ENCODE measurements at places on chromosomes 2 and 18.

DNA sequence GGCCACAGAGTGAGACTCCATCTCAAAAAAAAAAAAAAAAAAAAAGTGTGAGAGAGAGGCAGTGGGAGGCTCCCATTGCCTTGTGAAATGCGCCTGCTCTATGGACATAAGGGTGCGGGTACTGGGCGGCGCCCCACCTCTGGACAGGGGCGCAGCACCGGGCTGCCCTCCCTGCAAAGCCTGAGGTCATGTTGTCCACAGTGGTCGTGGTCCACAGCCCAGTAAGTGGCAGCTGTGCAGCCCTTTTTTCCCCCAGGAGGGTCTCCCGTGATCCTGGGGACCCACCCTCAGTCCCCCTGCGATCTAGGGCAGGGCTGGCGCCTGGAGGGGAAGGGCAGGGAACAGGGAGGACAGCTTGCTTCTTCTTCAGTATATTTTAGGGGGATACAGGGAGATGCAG, 37.8 kb downstream of the LPIN1 start:
- DNase-seq: no peak

GRCh38 chr2:48459466-48459865, 70.5 kb upstream of the STON1 start:
- DNase-seq: no peak

DNA sequence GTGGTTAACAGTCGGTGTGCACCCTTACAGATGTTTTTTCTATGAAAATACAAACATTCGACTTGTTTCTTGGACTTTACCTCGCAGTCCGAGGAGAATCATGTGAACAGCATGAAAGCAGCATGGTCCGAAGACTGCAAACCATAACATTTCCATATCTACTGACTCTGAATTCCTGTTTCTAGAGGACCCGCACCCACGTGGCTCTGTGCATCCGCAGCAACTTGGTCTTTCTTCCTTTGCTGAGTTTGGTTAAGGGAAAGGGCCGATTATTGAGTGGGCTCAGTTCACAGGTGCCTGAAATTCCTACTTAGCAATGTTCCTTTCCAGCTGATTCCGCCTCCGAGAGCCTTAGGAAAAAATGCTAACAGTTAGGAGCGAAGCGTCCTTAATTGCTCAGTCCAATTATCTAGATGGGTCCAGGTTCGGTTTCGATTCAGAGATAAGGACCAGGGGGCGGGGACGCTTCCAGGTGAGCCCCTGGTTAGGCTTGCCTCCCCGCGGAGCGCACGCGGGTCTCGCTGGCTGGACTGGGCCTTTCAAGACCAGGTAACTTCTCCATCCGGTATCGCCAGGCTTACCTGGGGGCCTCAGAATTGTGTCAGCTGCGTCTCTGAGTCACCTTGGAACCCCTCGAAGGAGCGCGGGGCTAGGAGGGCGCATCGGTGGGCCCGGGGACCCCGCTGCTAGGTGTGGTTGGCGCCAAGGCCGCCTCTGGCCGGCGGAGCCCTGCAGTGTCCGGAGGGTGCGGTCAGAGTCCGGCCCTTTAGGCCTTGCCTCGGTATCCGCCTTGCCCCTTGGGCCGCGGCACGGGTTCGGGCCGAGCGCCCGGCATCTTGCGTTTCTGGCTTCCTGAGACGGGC, 1.1 kb upstream of the B3GNT2 start:
- no peak for DNase-seq

DNA sequence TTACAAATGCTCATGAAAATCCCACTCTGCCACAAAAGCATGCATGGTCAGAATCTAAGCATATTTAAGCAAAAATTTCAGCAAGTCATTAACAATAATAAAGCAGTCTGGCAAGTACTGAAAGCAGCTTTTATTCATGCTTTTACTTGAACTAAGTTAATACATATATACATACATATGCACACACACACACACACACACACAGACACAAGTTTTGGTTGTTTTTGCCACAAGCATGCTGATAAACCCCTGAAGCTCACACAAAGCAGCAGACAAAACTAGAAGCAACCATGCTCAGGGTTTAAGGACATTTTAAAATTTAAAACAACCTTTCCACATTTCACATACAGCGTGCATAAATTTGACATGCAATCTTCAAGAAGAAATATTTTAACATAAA, 819.1 kb upstream of the FSHR start:
- no peak for DNase-seq

DNA sequence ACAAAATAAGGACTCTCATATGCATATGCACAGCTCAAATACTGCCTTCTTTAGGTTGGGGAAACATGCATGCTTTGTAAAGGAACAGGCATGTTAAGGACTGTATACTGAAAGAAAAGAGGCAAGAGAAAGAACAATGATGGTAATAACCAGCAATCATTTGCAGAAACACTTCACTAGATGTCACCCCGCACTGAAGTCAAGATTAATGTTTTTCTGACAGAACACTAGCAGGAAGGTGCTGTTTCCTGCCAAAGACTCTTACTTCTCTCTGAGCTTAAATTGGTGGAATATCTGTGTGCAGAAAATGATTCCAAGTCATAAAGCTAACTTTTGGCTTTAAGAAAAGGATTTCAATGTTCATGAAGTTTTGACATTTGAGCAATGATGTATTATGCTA, 19.3 kb upstream of the CSRNP3 start:
- DNase-seq: no peak

DNA sequence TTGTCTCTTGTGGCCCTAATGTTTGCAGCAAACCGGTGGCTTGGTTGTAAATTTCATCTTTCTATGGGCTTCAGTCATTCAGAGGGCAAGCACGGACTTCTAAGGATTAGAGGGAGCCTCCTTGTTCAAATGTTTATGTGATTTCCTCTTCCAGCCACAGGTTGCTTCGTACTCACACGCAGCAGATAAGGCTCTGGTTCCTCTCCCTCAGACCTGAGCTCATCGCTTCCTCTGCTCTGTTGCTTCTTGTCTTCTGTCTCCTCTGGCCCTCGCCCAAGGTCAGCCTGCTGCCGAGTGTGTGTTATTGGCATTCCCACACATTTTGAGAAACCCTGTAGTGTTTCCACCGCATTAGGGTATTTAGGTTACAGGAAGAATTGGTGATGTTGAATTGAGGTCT, 44.0 kb downstream of the MYL12B start:
- no peak for DNase-seq

DNA sequence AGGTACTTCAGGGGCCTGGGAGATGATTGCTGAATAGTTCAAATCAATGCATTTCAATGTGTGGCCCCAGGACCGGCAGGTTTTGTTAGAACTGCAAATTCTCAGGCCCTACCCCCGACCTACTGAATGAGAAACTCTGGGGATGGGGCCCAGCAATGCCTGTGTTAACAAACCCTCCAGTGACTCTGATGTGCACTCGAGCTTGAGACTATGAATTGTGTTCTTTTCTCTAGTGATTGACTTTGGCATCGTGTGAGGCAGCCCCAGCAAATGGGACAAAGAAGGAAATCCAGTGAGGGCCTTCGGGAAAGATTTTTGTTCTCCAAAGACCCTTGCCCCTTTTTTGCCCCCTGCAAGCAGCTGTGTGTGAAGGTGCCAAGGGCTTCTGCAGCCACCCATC, 22.4 kb downstream of the ALK start:
- no peak for DNase-seq

GRCh38 chr2:189609853-189610252, 29.3 kb upstream of the SLC40A1 start:
- no peak for DNase-seq

DNA sequence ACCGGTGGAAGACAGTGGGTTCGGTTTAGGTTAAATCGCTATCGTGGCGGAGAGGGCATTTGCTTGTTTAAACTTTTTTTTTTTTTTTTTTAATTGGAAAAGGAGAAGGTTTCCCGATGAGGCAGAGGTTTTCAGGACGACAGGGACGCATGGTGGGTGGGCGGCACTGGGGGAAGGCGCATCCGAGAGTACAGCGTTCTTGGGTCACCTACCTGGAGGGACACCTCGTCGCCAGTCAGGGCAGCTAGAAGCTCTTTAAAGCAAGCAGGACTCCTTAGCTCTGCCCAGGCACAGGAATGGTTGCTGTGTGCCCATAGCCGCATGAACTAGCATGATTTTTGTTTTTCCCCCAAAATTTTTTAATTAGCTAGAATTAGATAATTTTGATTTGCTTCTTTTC, 437 bp downstream of the LDLRAD4 start:
- DNase-seq: no peak

DNA sequence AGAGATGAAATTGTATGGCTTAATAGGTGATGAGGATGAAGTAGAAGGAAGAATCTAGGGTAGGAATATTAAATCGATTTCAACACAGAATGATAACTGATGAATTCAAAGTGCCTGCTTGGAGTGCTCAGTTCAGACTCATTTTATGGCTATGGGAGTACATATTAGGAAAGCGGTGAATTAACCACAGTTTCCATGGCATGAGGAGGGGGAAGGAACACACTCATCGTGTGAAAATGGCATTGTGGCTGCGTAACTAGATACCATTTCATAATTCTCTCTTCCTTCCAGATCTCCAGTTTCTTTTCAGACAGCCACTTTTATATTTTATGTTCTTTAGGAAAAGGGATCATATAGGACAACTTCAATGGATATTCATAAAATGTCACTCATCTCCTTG, 232.3 kb upstream of the KCNJ3 start:
- no peak for DNase-seq

DNA sequence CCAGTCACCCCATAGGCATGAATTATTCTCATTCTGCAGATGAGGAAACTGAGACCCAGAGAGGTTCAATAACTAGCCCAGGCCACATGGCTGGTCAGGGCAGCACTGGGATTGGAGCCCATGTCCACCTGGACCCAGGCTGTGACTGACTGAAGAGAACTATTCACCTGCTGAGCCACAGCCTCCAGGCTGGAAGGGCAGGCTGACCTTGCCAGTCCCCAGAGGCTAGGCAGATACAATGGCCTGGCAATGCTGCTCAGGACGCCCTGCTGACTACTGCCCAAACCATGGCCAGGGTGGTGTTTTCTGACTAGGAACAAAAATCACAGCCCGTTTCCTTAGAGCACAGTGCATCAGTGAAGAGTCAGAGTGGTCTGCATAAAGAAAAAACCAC, 36.8 kb downstream of the HS6ST1 start:
- no peak for DNase-seq

DNA sequence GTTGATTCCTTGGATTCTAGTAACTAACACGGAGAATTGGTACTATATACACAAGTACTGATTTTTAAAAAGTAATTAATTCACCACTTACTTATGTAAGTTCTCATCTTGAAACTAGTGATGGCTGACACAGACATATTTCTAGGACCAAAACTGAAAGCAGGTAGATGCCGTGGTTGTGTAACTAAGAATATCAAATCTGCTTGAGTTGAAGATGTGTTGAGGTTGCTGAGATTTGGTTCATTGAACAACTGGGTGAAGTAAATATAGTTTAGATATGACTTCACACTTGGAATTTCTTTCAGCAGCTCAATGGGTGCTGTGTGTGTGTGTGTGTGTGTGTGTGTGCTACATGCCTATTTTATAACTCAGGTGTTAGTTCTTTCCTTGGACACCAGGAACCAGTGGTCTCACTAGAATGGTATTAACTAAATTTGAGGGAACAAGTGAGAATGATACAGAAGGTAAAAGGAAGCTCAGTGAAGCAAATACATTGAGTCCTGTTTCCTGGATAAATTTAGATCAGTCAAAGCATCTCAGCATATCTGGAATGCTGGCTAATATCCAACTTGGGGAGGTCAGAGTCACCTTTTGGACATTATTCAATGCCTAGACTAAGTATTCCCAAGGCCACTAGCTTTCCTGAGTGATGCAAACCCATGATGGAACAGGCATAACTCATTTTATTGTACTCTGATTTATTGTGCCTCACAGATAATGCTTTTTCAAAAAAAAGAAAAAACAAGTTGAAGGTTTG, 110.7 kb upstream of the ZEB2 start:
- no peak for DNase-seq

GRCh38 chr2:27373567-27373966, 3.2 kb downstream of the SNX17 start:
- DNase-seq: no peak

DNA sequence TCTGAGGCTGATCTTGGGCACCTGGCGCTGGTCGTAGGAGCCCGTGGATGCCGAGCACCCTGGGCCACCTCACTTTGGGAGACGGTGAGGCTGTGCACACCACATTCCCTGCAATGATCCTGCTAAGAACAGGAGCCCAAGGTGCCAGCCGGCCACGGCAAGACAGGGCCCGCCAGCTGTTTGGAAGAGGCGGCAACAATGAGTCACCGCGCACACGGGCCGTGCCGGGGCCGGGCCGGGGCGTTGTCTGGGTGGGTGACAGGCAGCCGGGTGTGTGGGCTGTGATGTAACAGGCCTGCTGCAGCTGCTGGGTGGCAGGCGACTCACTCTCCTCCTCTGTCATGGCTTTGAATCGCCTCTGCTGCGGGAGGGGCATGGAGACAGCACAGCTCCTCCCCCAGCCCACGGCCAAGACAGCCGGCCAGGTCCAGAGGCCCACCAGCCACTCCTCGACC, 49.7 kb upstream of the ODC1 start:
- no peak for DNase-seq

DNA sequence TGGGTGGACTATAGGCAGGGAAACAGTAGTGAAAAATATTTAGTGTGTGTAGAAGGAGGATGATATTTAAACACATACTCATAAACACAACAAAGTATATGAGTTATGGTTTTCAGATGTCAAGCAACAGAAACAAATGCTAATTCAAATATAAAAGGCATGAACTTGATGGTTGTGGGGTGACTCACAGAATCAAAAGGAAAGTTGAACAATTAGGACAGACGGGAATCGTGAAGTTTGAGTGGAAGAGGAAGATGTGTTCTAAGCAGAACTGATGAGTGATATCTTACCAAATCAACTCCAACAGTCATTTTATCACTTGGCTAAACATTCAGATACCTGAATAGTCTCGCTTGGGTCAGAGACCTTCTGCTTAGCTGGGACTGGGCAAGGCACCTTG, 53.6 kb upstream of the ITGA6 start:
- no peak for DNase-seq

DNA sequence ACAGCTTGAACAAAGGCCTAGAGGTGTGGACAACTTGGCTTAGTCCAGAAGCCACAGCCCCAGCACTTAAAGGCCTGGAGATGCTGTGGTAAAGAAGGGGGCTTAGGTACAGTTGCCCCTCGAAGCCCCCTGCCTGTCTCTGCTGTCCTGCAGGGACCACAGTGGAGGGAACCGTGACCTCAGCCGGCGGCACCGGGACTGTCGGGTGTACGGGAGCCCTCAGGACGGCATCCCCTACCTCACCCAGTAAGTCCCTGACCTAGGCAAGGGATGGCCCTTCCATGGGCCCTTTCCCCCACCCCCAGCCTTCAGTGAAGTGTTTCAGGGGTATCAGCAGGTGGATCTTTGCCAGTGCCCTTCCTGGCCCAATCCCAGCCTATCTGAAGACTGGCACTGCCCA, 15.3 kb upstream of the CATIP start:
- no peak for DNase-seq

- no peak for DNase-seq
Measured at GRCh38 chr2:206533977-206534376, 90.6 kb downstream of the ADAM23 start.

- no peak for DNase-seq
Measured at GRCh38 chr2:167640096-167640495, 607.3 kb downstream of the STK39 start.

DNA sequence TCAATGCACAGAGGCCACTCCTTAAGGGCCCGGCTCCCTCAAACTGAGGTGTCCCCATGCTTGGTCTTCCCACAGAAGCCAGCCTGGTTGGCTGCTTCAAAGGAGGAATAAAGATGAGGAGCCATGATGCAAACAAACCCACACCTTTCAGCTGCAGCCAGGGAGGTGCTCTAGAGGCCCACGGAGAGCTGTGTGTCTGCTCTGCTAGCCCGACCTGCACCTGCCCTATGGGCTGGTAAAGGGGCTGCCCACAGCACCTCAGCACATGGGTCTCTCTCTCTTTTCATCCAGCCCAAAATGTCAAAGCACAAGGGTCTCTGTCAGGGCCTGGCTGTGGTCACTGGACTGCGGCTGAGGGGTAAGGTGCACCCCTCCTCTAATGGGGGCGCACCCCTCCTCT, 132.1 kb downstream of the MSH2 start:
- no peak for DNase-seq

All from SK-N-DZ (cell line).